ENCODE measurements at places on chromosomes 2 and 18.

- DNase-seq = no peak
Observed at GRCh38 chr2:99600981-99601651, 111.3 kb upstream of the REV1 start.

DNA sequence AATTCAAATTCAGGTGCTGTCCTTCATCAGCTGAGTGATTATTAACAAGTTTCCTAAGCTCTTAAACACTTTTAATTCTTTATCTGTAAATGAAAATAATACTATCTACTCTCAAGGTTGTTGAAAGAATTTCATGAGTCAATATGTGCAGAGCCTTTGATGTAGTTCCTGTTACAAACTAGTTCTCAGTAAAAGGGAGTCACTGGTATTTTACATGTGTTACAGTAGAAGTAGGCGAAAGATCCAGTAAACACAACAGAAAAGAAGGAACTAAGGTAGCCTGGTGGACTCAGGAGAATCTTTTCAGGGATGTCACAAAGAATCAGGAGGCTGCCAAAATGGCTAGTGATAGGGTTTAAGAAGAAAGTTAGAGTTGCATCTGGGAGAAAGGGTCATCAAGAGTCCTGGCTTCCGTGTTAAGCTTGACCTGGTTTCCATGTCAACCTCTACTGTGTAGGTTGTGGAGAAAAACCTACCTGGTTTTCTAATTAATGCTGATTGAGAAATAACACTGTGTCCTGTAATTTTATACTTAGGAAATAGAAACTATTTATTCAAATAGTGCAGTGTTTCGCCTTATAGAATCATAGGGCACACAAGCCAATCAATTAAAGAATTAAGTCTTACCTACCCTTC lies 58.3 kb upstream of the TRIB2 start:
- DNase-seq = no peak

DNA sequence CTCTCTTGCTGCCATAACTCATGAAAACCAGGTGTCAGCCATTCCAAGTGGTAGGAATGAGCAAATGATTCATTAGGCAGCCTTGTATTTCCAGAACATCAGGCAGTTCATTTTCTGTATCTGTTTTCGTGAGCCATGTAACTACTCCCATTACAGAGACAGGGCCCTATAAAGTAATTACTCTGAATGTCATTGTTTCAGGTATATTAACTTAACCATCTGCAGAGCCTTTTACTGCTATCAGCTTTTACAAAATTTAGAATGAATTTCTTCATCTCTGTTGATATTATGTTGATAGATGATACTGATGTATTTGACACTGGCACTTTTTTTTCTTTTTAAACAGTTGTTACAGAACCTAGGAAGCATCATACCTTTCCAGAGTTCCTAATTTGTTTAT lies 69.9 kb downstream of the MGAT5 start:
- DNase-seq = no peak

GRCh38 chr18:59954241-59954640 lies 54.4 kb downstream of the PMAIP1 start:
- no peak for DNase-seq

- DNase-seq = no peak
Observed at GRCh38 chr2:237731663-237732062, 66.9 kb upstream of the RBM44 start.

GRCh38 chr2:232929303-232930058 lies 59.4 kb downstream of the SNORC start:
- no peak for DNase-seq

DNA sequence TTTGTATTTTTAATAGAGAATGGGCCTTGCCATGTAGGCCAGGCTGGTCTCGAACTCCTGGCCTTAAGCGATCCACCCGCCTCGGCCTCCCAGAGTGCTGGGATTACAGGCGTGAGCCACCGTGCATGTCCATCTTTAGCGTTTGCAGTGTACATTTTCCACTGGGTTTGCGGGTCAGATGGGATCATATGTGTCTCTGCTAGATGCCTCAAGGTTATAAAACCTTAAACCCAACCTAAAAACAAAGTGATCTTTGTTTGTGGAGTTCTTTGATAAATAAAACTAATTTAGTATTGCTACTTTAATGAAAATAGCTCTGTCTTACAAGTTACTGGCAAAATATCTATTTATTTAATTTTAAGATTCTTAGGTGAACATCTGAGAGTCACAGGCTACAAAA lies 13.1 kb upstream of the ALPG start:
- DNase-seq = no peak

DNA sequence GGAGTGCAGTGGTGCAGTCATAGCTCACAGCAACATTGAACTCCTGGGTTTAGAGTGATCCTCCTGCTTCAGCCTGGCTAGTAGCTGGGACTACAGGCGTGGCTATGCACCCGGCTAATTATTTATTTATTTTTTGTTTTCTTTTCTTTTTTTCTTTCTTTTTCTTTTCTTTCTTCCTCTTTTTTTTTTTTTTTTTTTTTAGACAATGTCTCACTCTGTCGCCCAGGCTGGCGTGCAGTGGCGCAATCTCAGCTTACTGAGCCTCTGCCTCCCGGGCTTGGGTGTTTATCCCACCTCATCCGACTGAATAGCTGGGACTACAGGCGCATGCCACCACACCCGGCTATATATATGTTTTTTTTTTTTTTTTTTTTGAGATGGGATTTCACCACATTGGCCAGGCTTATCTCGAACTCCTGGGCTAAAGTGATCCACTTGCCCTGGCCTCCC lies 1.4 kb upstream of the ANXA4 start:
- no peak for DNase-seq
